ENCODE measurements at places on chromosomes 6 and 20.

GRCh38 chr6:155454471-155454870, 1.2 kb downstream of the NOX3 start:
- DNase-seq, result no peak

DNA sequence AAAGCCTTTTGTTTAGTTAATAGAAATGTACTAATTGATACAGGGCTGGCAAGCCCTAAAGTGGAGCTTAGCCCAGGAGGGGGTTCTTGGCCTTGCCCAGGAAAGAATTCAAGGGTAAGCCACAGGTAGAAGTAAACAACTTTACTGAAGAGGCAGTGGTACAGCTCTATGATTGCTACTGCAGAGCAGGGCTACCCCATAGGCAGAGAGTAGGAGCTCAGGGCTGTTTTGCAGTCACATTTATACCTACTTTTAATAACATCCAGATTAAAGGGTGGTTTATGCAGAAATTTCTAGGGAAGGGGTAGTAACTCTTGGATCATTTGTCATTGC, 680.4 kb upstream of the GJE1 start:
- DNase-seq, result no peak

DNA sequence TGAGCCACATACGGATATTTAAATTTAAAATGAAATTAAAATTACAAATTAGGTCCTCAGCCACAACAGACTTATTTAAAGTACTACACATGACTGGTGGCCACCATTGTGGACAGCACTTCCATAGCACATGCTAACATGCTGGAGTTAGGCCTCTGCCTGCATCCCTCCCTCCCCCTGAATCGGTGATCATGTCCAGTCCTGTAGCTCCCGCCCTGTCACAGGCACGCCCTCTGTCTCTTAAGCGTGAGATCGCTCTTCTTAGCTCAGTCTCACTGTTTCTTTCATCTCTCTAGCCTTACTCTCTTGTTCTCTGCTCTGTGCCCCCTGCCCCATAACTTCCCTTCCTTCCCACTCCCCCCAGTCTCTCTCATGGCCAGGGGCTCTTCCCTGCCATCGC, 28.9 kb downstream of the ELMO2 start:
- DNase-seq, result no peak

- DNase-seq, result no peak
These were observed 192.5 kb upstream of the PLCB4 start for GRCh38 chr20:8876366-8876765.

- DNase-seq, result no peak
These were observed 24.6 kb downstream of the PDSS2 start for GRCh38 chr6:107434812-107435211.

DNA sequence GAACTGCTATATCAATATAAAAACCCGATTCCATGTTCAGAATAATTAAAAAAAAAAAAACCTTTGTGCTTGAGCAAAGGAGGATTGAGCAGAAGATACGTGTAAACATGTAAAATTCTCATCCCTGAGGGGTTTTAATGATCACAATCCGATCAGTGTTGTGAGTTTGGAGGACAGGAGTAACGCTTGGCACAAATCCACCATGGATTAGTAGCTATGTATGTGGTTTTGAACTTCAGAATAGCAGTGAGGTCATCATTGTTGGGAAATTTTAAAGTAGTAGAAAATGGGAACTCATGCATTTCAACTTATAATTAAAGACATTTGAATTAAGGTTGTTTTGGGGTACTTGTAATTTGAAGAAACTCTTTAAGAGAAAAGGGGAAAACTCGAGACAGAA, 203.2 kb downstream of the RPS12 start:
- no peak for DNase-seq

DNA sequence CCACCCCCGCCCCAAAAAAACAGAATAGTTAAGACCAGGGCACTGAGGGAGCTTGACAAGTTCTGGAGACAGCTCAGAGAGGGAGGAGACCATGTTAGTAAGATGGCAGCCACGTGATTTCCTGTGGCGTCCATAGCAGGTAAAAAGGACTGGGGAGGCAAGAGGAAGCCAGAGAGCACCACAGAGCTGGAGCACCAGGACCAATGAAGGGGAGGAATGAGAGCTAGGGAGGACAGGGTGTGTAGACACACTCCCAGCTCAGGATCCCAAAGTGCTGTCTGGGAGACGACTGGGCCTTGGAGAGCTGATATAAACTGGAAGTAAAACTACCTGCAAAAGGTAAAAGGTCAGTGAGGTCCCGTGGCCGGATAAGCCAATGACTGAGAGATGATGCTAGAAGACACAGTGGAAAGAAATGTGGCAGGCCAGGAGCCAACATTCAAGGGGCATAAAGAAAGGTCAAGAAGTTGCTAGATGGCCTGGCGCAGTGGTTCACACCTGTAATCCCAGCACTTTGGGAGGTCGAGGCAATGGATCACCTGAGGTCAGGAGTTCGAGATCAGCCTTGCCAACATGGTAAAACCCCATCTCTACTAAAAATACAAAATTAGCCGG, 39.0 kb downstream of the SLC23A2 start:
- DNase-seq, result no peak

GRCh38 chr20:34435589-34435988, 72.5 kb downstream of the ITCH start:
- no peak for DNase-seq

GRCh38 chr20:61480158-61480825, 228.2 kb downstream of the CDH4 start:
- no peak for DNase-seq

DNA sequence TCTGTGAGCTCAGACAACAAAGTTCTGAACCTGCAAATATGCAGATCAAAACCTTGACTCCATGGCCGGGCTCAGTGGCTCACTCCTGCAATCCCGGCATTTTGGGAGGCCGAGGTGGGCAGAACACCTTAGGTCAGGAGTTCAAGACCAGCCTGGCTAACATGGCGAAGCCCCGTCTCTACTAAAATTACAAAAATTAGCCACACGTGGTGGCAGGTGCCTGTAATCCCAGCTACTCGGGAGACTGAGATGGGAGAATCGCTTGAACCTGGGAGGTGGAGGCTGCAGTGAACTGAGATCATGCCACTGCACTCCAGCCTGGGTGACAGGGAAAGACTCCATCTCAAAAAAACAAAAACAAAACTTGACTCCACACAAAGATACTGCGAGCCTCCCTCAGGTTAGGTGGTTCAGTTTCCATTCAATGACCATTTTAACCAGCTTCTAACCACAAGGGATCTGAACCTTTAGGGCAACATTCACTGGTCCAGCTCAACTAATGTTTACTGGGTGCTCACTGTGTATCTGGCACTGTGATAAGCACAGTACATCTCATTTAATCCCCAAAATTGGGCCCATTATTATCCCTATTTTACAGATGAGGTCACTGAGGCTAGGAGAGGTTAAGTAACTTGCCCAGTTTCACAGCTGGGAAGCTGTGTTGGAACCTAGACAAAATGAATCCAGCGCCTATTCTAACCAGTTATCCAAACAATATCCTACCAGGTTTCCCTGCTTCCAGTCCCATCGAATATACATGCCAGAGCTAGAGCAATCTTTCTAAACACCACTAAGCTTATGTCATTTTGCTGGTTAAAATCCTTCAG, 1.8 kb downstream of the SNRPB start:
- no peak for DNase-seq

DNA sequence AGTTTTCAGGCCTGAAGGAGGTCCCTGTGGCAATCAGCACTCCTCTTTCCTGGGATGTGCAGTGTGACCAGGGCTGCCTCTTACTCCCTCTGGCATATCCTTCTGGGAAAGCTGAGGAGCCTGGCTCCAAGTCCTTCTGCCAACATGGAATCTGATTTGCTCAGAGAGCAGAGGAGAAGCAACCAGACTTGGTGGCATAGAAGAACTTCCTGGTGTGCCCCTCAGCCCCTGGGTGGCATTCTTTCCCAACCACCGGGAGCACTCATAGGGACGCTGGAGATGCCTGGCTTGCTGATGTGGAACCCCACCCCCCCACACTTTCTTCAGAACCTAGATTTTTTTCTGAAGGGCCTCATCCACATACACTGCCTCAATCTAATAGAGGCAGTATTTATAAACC, 107.6 kb upstream of the TRAF3IP2 start:
- DNase-seq, result no peak

Data from islet precursor cell (in vitro differentiated cells).